ENCODE measurements at places on chromosomes 3 and 15. TPM values are rescaled to one million over a fixed set of nuclear protein-coding genes. Genes with fewer than 3 reads are reported as not detected.

The HCN4 gene
- total RNA-seq, result not detected

The PTH1R gene
- 24.6 TPM for total RNA-seq

The NTRK3 gene
- 0.38 TPM for total RNA-seq

The CLRN1 gene
- total RNA-seq, result not detected

The SNRK gene
- 12.4 TPM for total RNA-seq

The TGM5 gene
- not detected for total RNA-seq

The RPP25 gene
- total RNA-seq, result 2.1 TPM

The PAQR5 gene
- total RNA-seq, result 0.50 TPM

The TRPC1 gene
- total RNA-seq, result 0.43 TPM

The CTDSPL2 gene
- total RNA-seq, result 10.7 TPM

The MED12L gene
- 0.15 TPM for total RNA-seq

The TMEM40 gene
- total RNA-seq, result 0.65 TPM

The ACAN gene
- not detected for total RNA-seq

The CHRD gene
- total RNA-seq, result 88.3 TPM

The ZNF860 gene
- total RNA-seq, result not detected

The RETNLB gene
- total RNA-seq, result not detected

The IL12A gene
- total RNA-seq, result not detected

The MAGI1 gene
- total RNA-seq, result 28.3 TPM

The IL17RD gene
- 0.13 TPM for total RNA-seq

The SNRPA1 gene
- total RNA-seq, result 22.2 TPM

The ACKR2 gene
- 17.6 TPM for total RNA-seq

The MORC1 gene
- total RNA-seq, result 0.10 TPM

The GRAMD1C gene
- total RNA-seq, result 16.5 TPM

The TRPM1 gene
- total RNA-seq, result 0.10 TPM

The IQCF5 gene
- total RNA-seq, result not detected

The STX19 gene
- not detected for total RNA-seq

The IGDCC3 gene
- 0.23 TPM for total RNA-seq

The ADGRG7 gene
- 17.0 TPM for total RNA-seq

The COL8A1 gene
- 0.75 TPM for total RNA-seq

The PLS1 gene
- 14.2 TPM for total RNA-seq

The RAB6B gene
- 0.35 TPM for total RNA-seq

The DUOXA2 gene
- total RNA-seq, result not detected

The ANKRD34C gene
- total RNA-seq, result not detected

The PAK6 gene
- not detected for total RNA-seq

The CFAP92 gene
- total RNA-seq, result not detected

The CTXND1 gene
- total RNA-seq, result 4.5 TPM

The REC114 gene
- total RNA-seq, result not detected

The PDIA5 gene
- 55.0 TPM for total RNA-seq

The GPR87 gene
- total RNA-seq, result not detected

The ITGB5 gene
- total RNA-seq, result 74.7 TPM

The GLDN gene
- 0.60 TPM for total RNA-seq

The CAV3 gene
- not detected for total RNA-seq

The HRH1 gene
- 0.50 TPM for total RNA-seq

The CSPG5 gene
- 0.48 TPM for total RNA-seq

The WNT7A gene
- not detected for total RNA-seq

The GOLGA8K gene
- total RNA-seq, result 0.40 TPM

Measured in left lobe of liver (tissue), 2 donors.